ENCODE measurements at places on chromosomes 5 and 9.

DNA sequence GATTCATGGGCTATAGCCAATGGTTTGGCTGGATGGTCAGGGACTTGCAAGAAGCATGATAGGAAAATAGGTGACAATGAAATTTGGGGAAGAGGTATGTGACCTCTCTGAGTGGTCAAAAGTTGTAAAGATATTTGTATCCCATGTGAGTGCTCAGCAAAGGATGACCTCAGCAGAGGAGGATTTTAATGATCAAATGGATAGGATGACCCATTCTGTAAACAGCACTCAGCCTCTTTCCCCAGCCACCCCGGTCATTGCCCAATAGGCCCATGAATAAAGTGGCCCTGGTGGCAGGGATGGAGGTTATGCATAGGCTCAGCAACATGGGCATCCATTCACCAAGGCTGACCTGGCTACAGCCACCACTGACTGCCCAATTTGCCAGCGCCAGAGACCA is 138.4 kb upstream of the SPDL1 start:
- no peak for DNase-seq

GRCh38 chr9:81363916-81364480 is 325.3 kb downstream of the TLE1 start:
- DNase-seq = no peak

- DNase-seq = no peak
Measured at GRCh38 chr5:7094626-7095025, 301.3 kb upstream of the ADCY2 start.

DNA sequence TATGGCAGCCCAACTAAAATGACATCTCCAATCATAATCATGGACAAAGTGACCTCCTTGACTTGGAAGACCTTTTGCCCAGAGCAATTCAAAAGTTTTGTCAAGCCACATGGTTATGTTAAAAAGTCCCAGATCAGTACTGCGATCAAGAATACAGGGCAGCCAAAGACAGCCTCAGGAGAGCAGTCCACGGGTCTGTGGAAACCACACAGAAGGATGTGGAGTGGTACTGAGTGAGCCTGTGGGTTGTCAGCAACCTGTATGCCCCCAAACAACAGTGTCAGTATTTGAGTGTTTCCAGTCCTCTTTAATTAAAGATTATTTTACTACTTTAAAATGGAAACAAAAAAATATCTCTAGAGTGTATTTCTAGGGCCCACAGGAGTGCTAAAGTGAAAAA is 345.4 kb upstream of the EFNA5 start:
- no peak for DNase-seq

- no peak for DNase-seq
Measured at GRCh38 chr5:127694518-127695171, 8.5 kb upstream of the CCDC192 start.

DNA sequence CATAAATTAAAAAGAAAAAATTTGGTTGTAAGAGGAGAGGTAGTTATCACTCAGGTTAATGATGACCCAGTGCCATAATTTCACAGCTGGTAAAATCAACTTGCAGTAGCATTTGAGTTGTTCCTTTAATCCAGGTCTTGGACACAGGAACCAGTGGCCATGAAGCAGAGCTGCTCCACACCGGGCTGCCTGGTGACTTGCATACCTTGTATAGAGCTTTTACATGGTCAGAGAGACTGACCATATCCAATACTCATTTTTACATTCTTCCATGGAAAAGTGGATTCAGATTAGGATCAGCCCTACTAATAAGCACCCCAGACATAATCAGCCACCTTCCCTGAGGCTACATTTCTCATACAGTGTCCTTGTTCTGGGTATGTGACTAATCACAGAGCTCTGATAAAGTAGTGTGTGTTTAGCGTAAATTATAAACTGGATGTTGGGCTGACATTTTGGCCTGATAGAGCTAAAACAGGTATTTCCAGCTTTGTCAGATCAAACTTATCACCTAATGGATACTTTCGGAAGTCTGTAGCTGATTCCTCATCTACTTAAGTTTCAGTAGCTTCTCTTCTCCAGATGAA is 77.0 kb upstream of the ZSWIM6 start:
- DNase-seq = no peak

GRCh38 chr5:50856401-50857119 is 190.1 kb downstream of the PARP8 start:
- DNase-seq = no peak

GRCh38 chr9:128439273-128439672 is 16.5 kb upstream of the ODF2 start:
- no peak for DNase-seq

GRCh38 chr9:110691002-110691549 is 22.5 kb downstream of the MUSK start:
- no peak for DNase-seq

GRCh38 chr9:101536938-101537337 is 3.3 kb downstream of the RNF20 start:
- no peak for DNase-seq

GRCh38 chr5:180096616-180097015 is 25.1 kb upstream of the RNF130 start:
- no peak for DNase-seq

- no peak for DNase-seq
Measured at GRCh38 chr9:133426011-133426410, 3.8 kb downstream of the ADAMTS13 start.
